ENCODE measurements at places on chromosomes 4 and X.

GRCh38 chrX:135421932-135422809 is at the start of gene SMIM10L2A:
TSS of gene SMIM10L2A (plus strand) at chrX:135421944. CDS start at chrX:135422132, 188 bp downstream.
- no peak for DNase-seq

DNA sequence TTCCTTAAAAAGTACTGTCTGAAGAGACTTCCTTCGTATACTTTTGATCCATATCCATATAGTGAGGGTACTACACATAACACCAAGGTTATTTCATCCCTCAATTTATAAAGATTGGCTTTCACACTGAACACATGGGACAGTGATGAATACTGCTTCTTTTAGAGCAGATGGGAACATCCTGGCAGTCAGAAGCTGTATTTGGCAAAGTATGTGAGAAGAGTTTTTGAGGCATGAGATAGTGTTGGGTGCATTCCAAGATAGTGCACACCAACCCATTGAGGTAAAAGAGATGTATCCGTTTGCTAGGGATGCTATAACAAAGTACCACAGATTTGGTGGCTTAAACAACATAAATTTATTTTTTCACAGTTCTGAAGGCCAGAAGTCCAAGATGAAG is 141.1 kb downstream of the MOSPD2 start:
- no peak for DNase-seq

- DNase-seq, result no peak
Measured at GRCh38 chrX:46374371-46374770, 170.8 kb downstream of the ZNF674 start.

DNA sequence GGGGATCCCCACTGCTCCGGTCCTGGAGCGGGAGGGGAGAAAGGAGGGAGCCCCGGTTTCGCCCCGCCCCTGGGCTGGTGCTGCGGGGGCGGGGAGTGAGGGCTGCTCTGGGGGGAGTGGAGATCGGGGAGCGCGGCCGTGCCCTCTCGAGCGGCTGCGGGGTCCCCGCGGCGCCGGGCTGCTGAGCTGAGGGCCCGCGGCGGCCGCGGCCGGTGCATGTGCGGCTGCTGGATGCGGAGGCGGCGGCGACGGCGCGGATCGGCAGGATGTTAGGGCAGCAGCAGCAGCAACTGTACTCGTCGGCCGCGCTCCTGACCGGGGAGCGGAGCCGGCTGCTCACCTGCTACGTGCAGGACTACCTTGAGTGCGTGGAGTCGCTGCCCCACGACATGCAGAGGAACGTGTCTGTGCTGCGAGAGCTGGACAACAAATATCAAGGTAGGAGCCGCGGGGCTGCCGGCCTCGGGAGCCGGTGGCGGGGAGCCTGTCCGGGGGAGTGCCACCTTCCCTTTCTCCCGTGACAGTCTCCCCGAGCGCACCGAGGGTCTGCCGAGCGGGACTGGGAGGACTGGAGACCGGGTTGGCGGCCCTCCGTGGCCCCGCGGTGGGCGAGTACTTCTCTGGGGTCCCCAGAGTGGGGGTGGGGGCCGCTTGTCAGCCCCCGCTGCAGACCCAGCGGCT is at the start of gene ING2:
TSS of gene ING2 (plus strand) at position 129 of the 681 bp plus-strand sequence. CDS start at position 267, 138 bp downstream.
- DNase-seq, result no peak

GRCh38 chr4:40365766-40366165 is 30.6 kb downstream of the CHRNA9 start:
- no peak for DNase-seq

GRCh38 chrX:154084449-154085300 is 12.8 kb downstream of the MECP2 start:
- DNase-seq, result no peak

DNA sequence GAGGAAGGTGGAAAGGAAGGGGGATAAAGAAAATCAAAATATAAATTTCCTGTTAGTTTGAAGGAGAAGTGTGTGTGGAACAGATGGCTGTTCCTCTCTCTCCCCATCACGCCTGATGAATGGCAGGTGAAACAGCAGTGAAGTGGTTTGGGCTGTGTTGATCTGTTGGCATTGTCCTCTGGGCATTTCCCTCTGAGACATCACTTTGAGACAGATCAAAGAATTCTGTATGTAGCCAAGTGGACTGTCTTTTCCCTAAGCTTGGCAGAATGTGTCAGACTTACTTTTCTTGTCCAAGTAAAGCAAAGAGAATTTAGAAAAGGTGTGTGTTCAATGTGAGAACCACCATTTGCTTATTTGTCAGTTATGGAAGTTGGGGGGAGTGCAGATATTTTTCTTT is 47.5 kb downstream of the SEPTIN11 start:
- DNase-seq, result no peak

DNA sequence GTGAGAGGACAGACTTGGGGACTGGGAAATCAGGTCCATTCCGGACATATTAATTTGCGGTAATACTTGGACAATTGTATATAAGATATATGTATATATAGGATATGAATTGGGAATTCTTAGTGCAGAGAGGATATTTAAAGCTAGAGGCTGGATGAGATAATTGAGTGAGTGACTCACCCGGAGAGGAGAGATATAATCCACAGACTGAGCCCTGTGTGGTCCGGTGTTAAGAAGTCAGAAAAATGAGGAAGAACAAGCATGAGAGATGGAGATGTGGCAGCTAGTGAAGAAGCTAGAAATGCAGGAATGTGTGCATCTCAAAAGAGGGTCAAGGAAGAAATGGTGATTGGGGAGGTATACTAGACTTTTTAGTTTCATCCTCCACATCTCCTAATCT is 336.2 kb downstream of the SLC7A11 start:
- no peak for DNase-seq

DNA sequence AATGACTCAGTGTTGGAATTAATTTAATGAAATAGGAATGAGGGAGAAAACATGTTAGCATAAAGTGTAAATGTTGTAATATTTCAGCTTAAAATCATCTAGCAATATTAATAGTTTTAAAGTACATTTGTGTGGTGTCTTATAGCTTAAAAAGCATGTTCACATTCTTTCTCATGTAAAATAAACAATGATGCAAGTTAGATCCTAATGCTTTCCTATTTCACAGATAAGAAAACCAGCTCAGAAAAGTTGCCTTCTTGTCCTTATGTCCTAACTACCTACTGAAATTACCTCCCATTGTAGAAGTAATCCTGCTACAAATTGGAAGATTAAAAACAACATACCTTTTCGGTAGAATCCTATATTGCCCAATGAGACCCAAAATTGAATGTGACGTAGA is 40.9 kb upstream of the PRDM8 start:
- no peak for DNase-seq

DNA sequence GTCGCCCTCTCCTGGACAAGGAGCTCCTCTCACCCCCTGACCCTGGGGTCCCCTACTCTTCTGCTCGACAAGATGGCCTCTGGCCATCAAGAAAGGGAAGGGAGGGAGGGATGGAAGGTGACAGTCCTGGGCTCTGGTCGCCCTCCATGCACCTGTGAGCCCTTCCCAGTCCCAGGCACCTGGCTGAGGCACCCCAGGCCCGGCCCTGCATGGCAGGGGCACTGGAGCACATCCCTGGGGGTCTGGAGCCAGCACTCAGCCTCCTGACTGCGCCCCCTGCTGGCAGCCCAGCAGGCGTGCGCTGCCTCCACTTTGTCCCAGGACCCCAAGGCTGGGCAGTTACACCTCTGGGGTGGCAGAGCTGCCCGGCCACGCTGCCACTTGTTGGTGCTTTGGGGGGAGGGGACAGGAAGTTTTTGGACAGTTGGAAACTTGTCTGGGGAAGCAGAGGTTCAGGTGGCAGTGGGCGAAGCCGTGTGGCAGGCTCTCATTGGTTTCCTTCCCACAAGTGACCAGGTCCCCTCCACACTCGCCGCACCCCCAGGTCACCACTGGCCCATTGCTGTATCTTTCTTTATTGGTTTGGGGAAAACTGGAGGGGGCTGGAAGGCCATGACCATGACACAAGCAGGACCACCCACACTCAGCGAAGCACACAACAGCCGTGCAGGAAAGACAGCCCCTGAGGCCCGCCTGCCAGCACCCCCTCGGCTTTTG is 4.3 kb downstream of the PNCK start:
- DNase-seq, result no peak

DNA sequence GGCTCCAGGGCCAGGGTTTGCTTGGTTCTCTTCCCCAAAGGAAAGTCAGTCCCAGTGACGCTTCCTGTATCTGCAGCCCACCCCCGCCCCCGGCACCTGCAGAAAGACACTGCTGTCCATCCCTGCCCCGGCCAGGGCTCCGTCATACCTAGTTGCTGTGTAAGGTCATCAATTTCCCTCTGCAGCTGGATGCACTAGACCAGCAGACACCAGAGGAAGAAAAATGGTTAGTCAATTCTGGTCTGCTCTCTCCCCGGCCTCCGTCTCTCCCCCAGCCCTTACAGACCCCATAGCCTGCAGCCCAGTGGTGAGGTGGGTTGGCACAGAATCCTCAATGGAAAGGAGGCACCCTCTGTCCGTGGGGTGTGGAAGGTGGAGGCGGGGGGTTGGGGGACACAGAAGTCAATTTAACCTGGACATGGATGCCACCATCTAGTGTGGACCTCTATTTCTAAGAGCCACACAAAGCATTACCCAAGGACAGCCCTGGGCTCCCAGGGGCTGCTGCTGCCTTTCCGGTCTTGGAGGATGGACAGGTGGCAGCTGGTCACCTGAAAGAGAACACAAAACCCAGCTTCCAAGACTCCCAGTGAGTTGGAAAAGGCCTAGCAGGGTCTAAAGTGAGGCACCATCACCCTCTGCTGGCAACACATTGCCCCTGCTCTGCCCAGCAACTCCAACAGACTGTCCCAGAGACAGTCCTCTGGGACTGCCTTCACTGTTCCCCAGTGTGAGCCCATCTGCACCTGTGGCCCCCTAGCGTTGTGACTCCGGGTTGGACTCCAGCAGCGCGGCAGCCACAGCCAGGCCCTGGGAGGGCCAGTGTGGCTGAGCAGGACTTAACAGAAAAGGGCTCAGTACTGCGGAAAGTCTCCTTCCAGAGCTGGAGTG is 40.2 kb upstream of the NHSL2 start:
- no peak for DNase-seq

DNA sequence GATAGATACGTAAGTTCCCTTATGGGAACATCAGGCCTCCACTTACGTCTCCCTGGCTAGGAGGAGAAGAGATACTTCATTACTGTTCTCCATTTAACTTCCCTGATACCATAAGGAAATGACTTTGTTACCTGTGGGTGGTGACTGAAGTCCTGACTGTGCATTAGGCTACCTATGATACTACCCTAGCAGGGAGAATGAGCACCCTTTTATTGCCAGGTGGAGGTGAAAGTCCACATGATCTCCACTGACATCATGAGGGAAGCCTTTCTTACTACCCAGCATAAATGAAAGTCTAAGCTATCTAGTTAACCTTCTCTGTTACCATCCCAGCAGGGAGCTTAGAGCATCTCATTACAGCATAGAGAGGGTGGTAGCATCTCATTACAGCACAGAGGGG is 24.4 kb upstream of the LAMTOR3 start:
- no peak for DNase-seq

- DNase-seq, result peak; percentile 73
Measured at GRCh38 chr4:125781651-125782050, 466.9 kb downstream of the FAT4 start.

DNA sequence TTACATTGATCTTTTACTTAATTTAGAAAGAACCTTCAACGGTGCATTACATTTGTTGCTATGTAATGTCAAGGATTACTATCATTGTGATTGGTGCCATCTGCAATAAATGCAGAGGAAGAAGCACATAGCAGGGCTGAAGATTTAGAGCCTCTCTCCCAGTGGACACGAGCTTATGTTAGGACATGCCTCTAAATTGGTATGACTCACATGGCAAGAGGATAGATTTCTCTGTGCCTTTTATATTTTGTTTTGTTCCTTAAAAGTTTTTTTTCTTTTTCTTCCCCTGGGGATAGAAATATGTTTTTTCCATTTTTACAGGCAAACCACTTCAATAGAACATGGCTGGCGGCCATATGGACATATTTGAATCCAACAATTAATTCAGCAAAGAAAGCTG is 205.0 kb upstream of the HAND2 start:
- DNase-seq, result no peak

GRCh38 chr4:20532871-20533870 is 167.1 kb upstream of the PACRGL start:
- DNase-seq, result no peak

- DNase-seq, result no peak
Measured at GRCh38 chrX:39705290-39705689, 392.5 kb downstream of the BCOR start.

- DNase-seq, result peak; percentile 60
Measured at GRCh38 chr4:16617011-16617410, 281.4 kb downstream of the LDB2 start.
